ENCODE measurements at places on chromosomes 3 and 15. TPM values are rescaled to one million over a fixed set of nuclear protein-coding genes. Genes with fewer than 3 reads are reported as not detected.

Gene PLAAT1
- total RNA-seq: not detected

Gene LRRN1
- not detected for total RNA-seq

Gene IQCF5
- total RNA-seq: not detected

Gene ZNF654
- 14.3 TPM for total RNA-seq

Gene XCR1
- 0.23 TPM for total RNA-seq

Gene AADAC
- 1.8 TPM for total RNA-seq

Gene FBXO40
- not detected for total RNA-seq

Gene CLEC3B
- total RNA-seq: 46.7 TPM
